Mesenchymal stem cell (in vitro differentiated cells and primary cell): ENCODE measurements at places on chromosomes 7 and 10.

GRCh38 chr7:107622429-107622828, 38.2 kb upstream of the SLC26A4 start:
- no peak overlapping the region for H3K27ac ChIP-seq
- peaks cover 2% of the 10 kb centered on the region for H3K4me1 ChIP-seq
- H3K36me3 ChIP-seq, result peaks cover 44% of the 10 kb centered on the region
- H3K27me3 ChIP-seq, result no peaks in the 10 kb centered on the region
- peak; percentile 81 for DNase-seq

- H3K27ac ChIP-seq, result no peak overlapping the region
- no peaks in the 10 kb centered on the region for H3K36me3 ChIP-seq
- H3K27me3 ChIP-seq, result peaks cover 10% of the 10 kb centered on the region
Measured at GRCh38 chr10:46218921-46219320, 67.9 kb upstream of the ANTXRL start.

GRCh38 chr7:12731214-12731656, 43.8 kb downstream of the ARL4A start:
- no peak for DNase-seq
- peaks cover 2% of the 10 kb centered on the region for H3K4me1 ChIP-seq
- H3K36me3 ChIP-seq, result no peaks in the 10 kb centered on the region

DNA sequence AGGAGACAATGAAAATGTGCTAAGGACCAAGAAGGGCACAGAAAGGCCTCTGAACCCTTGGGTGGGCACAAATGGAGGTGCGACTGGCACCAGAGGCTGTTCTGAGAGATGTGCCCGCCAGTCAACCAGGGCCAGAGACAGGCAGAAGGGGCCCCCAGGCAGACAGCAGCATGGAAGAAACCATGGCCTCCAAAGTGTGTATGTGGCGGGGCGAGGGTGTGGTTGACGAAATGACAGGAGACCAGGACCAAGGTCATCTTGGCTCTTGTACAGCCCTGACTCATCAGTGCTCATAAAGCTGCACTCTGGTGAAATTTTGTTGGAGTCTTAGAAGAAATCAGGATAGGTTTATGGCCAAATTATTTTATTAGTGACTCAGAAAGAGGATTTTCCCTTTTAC, 4.0 kb upstream of the MRPS24 start:
- no peak overlapping the region for H3K27ac ChIP-seq
- H3K4me1 ChIP-seq, result peaks cover 15% of the 10 kb centered on the region
- H3K4me3 ChIP-seq, result no peak overlapping the region
- peak; percentile 43 for DNase-seq
- H3K36me3 ChIP-seq, result peaks cover 42% of the 10 kb centered on the region
- H3K27me3 ChIP-seq, result no peaks in the 10 kb centered on the region

- H3K4me1 ChIP-seq, result peaks cover 16% of the 10 kb centered on the region
- no peaks in the 10 kb centered on the region for H3K36me3 ChIP-seq
- no peak for DNase-seq
- no peak overlapping the region for H3K27ac ChIP-seq
- peaks cover 72% of the 10 kb centered on the region for H3K27me3 ChIP-seq
Measured at GRCh38 chr7:27214239-27214950, 14.5 kb upstream of the HOXA13 start.

- peak overlapping the region; percentile 43 for H3K27ac ChIP-seq
- peaks cover 2% of the 10 kb centered on the region for H3K4me1 ChIP-seq
- H3K4me3 ChIP-seq, result no peak overlapping the region
- DNase-seq, result no peak
- no peaks in the 10 kb centered on the region for H3K36me3 ChIP-seq
Measured at GRCh38 chr7:96218664-96219243, 103.1 kb downstream of the SLC25A13 start.

- H3K36me3 ChIP-seq, result no peaks in the 10 kb centered on the region
- H3K27ac ChIP-seq, result no peak overlapping the region
- H3K27me3 ChIP-seq, result peaks cover 28% of the 10 kb centered on the region
- H3K4me3 ChIP-seq, result no peak overlapping the region
- no peak for DNase-seq
Measured at GRCh38 chr7:51278797-51279196, 37.8 kb downstream of the COBL start.

- no peak for DNase-seq
- no peaks in the 10 kb centered on the region for H3K27me3 ChIP-seq
- no peak overlapping the region for H3K4me3 ChIP-seq
Measured at GRCh38 chr7:139748941-139749340, 28.9 kb downstream of the HIPK2 start.

DNA sequence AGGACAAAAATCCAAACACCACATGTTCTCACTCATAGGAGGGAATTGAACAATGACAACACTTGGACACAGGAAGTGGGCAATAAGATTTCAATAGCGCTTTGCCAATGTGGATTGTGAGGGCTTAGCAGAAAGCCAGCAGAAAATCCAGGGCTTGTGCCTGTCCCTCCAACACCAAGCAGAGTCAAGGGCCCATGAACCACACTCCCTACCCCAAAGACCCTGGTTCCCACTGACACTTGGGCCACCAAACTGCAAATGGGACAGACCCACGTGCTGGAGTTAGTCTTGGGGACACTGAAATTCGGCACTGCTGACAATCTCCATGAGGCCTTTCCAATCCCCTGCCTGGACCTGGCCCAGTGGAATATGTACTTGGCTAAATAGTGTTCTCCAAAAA, 67.0 kb downstream of the GRID1 start:
- H3K4me1 ChIP-seq, result no peaks in the 10 kb centered on the region
- H3K36me3 ChIP-seq, result no peaks in the 10 kb centered on the region
- no peak overlapping the region for H3K4me3 ChIP-seq
- H3K27ac ChIP-seq, result no peak overlapping the region
- DNase-seq, result no peak

GRCh38 chr10:2525781-2526180, 541.6 kb upstream of the PFKP start:
- no peak overlapping the region for H3K4me3 ChIP-seq
- DNase-seq, result no peak
- no peaks in the 10 kb centered on the region for H3K27me3 ChIP-seq
- no peaks in the 10 kb centered on the region for H3K36me3 ChIP-seq

- no peaks in the 10 kb centered on the region for H3K36me3 ChIP-seq
- no peak overlapping the region for H3K4me3 ChIP-seq
- DNase-seq, result no peak
- H3K4me1 ChIP-seq, result peaks cover 7% of the 10 kb centered on the region
- no peaks in the 10 kb centered on the region for H3K27me3 ChIP-seq
- no peak overlapping the region for H3K27ac ChIP-seq
Measured at GRCh38 chr7:106177738-106178592, 65.9 kb upstream of the SYPL1 start.

DNA sequence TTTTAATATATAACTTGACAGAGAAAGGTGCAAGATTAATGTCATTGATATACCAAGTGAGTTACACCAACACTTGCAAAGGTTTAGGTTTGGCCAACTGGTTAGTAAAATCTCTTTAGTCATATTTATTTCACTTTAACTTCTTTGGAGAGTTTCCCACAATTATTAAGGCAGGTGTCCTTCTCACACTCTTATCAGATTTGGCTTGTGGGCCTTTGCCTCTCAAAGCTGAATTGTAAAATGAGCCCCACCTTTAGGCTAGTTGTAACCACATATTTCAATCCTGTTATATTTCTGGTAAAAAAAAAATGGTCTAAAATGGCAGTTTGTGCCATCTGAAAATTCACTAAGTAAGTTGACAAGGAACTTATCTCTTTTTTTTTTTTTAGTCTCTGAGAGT, 26.6 kb upstream of the FOXP2 start:
- H3K36me3 ChIP-seq, result no peaks in the 10 kb centered on the region
- H3K4me1 ChIP-seq, result no peaks in the 10 kb centered on the region
- no peak for DNase-seq
- H3K27ac ChIP-seq, result no peak overlapping the region
- no peaks in the 10 kb centered on the region for H3K27me3 ChIP-seq

DNA sequence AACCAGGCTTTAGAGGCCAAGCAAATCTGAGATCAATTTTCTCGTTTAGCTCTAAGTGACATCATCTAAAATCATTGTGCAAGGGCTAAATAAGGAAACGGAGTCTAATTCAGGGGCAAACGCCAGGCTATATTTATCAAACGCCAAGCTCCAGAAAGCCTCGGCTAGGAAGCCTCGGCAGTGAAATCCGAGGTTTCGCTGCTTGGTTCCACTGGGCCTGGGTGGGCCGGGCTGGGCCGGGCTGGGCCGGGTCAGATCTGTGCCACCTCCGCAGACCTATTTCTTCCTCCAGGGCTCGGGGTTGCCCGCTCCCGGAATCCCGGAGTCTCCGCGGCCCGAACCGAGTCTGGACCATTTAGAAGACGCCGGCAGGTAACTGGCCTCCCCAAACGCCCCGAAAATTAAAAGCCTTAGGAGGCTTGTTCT, 459 bp upstream of the FEZF1 start:
- DNase-seq, result peak; percentile 36
- H3K4me3 ChIP-seq, result no peak overlapping the region
- H3K4me1 ChIP-seq, result peaks cover 36% of the 10 kb centered on the region
- no peak overlapping the region for H3K27ac ChIP-seq
- peaks cover 99% of the 10 kb centered on the region for H3K27me3 ChIP-seq
- no peaks in the 10 kb centered on the region for H3K36me3 ChIP-seq

GRCh38 chr10:21165489-21165888, 268.4 kb upstream of the NEBL start:
- no peaks in the 10 kb centered on the region for H3K36me3 ChIP-seq
- H3K27ac ChIP-seq, result no peak overlapping the region
- no peaks in the 10 kb centered on the region for H3K27me3 ChIP-seq
- no peak for DNase-seq
- H3K4me1 ChIP-seq, result peaks cover 2% of the 10 kb centered on the region

GRCh38 chr10:86863484-86863842, 94.0 kb downstream of the MMRN2 start:
- no peak overlapping the region for H3K27ac ChIP-seq
- no peak overlapping the region for H3K4me3 ChIP-seq
- no peaks in the 10 kb centered on the region for H3K27me3 ChIP-seq
- H3K4me1 ChIP-seq, result peaks cover 4% of the 10 kb centered on the region

GRCh38 chr7:104150470-104150869, 57.3 kb downstream of the ORC5 start:
- H3K27me3 ChIP-seq, result no peaks in the 10 kb centered on the region
- H3K4me1 ChIP-seq, result no peaks in the 10 kb centered on the region
- no peak overlapping the region for H3K4me3 ChIP-seq
- H3K36me3 ChIP-seq, result no peaks in the 10 kb centered on the region
- no peak overlapping the region for H3K27ac ChIP-seq
- peak; percentile 25 for DNase-seq

DNA sequence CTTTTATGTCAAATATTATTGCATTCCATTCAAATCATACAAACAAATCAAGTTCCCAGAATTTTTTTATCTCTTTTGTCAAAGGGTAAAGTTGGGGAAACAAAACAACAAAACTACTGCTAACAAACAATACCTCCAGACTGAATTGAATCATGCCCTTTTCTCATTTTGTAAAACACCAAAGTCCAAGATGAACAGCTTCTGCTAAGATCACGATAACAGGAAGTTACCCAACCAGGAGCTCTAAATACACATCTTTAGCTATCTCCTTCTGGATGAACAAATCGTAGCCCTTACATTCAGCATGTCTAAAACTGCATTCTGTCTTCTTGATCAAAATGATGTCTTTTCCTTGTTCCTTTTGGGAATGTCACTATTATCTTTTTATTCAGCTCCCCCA, 97.4 kb downstream of the CTTNBP2 start:
- H3K4me1 ChIP-seq, result peaks cover 8% of the 10 kb centered on the region
- H3K27ac ChIP-seq, result no peak overlapping the region
- no peaks in the 10 kb centered on the region for H3K36me3 ChIP-seq

GRCh38 chr10:60230892-60231291, 158.8 kb downstream of the ANK3 start:
- no peaks in the 10 kb centered on the region for H3K27me3 ChIP-seq
- no peak overlapping the region for H3K4me3 ChIP-seq
- H3K27ac ChIP-seq, result no peak overlapping the region
- peak; percentile 67 for DNase-seq
- no peaks in the 10 kb centered on the region for H3K36me3 ChIP-seq

- no peaks in the 10 kb centered on the region for H3K27me3 ChIP-seq
- no peaks in the 10 kb centered on the region for H3K4me1 ChIP-seq
- H3K27ac ChIP-seq, result no peak overlapping the region
- H3K4me3 ChIP-seq, result no peak overlapping the region
Measured at GRCh38 chr7:89002981-89003956, 207.7 kb upstream of the TEX47 start.

GRCh38 chr7:139918480-139918879, 89.4 kb downstream of the TBXAS1 start:
- H3K36me3 ChIP-seq, result no peaks in the 10 kb centered on the region
- DNase-seq, result peak; percentile 16
- no peak overlapping the region for H3K4me3 ChIP-seq
- no peaks in the 10 kb centered on the region for H3K27me3 ChIP-seq
- no peak overlapping the region for H3K27ac ChIP-seq

- H3K27me3 ChIP-seq, result no peaks in the 10 kb centered on the region
- no peaks in the 10 kb centered on the region for H3K36me3 ChIP-seq
- H3K4me1 ChIP-seq, result no peaks in the 10 kb centered on the region
- no peak overlapping the region for H3K4me3 ChIP-seq
- peak overlapping the region; percentile 33 for H3K27ac ChIP-seq
- DNase-seq, result no peak
Measured at GRCh38 chr7:19557726-19558465, 150.9 kb downstream of the POLR1F start.

GRCh38 chr10:13971601-13972475, 358.9 kb downstream of the FRMD4A start:
- H3K27ac ChIP-seq, result peak overlapping the region; percentile 51
- no peak overlapping the region for H3K4me3 ChIP-seq
- peaks cover 13% of the 10 kb centered on the region for H3K4me1 ChIP-seq
- peaks cover 6% of the 10 kb centered on the region for H3K36me3 ChIP-seq
- DNase-seq, result peak; percentile 61

DNA sequence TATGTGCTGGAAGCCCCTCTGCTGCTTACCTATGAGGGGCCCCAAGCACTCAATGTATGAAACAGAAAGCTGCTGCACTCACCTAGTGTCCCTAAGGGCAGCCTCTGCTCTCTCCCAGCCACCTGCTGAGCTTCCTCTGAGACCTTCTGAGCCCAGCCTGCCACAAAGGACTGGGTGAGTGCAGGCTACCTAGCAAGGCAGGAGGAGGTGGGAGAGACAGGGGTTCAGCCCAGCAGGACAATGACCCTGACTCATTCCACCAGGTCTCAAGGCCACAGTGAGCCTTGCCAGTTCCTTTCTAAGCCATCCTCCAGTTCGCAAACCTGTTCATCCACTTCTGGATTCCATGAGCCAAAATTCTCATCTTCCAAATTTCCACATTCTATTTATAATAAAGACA, 16.3 kb downstream of the VOPP1 start:
- H3K4me1 ChIP-seq, result peaks cover 34% of the 10 kb centered on the region
- no peaks in the 10 kb centered on the region for H3K27me3 ChIP-seq
- no peak overlapping the region for H3K27ac ChIP-seq

DNA sequence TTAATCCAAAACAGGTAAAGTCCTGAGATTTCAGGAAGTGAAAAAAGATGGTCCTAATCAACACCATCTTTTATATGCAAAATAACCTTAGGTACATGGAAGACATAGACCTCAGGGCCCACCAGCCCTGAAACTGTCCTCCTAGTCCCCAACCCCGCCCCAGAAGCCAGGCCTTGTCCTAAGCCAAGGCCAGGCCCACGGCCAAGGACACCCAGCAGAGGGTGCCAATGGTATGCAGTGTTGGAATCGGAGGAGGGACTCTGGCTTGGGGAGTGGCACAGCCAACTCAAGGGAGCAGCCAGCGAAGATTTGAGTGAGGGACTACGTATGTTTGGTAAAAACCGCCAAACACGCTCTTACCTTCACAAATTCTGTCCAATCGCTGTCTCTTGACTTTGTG, 96.7 kb downstream of the ZRANB1 start:
- H3K27me3 ChIP-seq, result no peaks in the 10 kb centered on the region
- no peak for DNase-seq
- H3K36me3 ChIP-seq, result peaks cover 16% of the 10 kb centered on the region
- no peak overlapping the region for H3K27ac ChIP-seq
- peaks cover 29% of the 10 kb centered on the region for H3K4me1 ChIP-seq

GRCh38 chr10:133249975-133250754, 12.5 kb downstream of the VENTX start:
- no peak overlapping the region for H3K4me3 ChIP-seq
- H3K36me3 ChIP-seq, result no peaks in the 10 kb centered on the region
- DNase-seq, result no peak
- H3K4me1 ChIP-seq, result peaks cover 2% of the 10 kb centered on the region
- H3K27ac ChIP-seq, result no peak overlapping the region
